ENCODE measurements at places on chromosomes 1 and 21.
A peak's percentile ranks its signal among the peaks of the same experiment; 100 is the strongest.

DNA sequence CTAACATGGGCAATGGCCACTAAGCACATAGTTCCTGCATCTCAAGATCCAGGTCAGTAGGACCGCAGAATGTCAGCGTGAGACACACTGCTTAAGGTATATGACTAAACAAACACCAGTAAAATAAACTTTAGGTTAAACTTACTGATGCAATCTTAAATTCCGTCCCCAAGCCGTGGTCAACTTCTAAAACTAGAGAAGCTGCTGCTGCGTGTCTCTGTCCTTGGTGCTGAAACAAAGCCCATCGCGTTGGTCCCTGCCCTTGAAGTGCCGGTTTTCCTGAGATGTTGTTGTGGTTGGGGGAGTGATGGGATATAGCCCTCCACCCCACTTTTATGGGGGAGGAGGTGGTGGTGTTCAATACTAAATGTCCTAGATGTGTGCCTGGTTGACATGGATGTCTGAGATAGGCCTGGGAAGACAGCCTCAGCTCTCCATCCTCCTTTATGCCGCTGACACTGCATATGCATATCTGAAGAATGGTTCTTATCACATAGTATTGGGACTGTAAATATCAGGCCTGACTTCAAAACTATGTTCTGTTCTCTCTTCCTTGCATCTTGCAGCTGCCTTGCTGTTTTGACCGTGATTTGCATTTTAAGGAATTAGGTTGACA is 72.0 kb upstream of the KCNA3 start:
- peak; percentile 55 for DNase-seq

DNA sequence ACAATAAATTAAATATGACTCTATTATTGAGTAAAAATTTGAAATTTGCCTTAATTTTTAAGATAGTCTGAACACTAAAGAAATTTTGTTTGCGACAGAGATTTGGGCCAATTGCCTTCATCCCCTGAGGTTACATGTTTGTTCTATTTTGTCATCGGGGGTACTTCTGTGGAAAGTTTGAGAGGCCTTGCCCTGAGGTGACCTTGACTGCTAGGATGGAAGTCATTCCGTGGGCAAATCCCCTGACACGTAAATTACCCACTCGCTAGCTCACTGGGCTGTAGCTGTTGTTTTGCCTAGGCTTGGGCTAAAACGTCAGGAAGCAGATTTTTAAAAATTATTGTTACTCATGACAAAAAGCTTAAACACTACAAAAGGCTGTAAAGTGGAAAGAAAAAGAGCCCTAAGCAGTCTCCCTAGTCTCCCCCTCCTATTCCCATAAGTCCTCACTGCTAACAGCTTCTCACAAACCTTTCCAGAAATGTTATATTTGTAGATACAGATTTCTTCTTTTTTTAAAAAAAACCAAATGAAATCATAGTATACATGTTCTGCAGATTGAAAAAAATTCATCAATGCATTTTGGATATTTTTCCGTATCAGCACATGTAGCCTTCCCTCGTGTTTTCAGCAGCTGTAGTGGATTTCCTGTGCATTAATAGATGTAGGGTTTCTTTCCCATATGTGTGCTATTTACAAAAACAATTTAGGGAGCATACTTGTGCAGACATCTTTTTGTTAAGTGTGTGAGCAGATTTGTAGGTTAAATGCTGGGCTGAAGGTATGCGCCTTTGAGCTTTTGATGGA is 142.7 kb downstream of the MRPS6 start:
- DNase-seq = no peak

GRCh38 chr1:53326598-53327181 is 1.2 kb downstream of the LRP8 start:
- peak; percentile 49 for DNase-seq

DNA sequence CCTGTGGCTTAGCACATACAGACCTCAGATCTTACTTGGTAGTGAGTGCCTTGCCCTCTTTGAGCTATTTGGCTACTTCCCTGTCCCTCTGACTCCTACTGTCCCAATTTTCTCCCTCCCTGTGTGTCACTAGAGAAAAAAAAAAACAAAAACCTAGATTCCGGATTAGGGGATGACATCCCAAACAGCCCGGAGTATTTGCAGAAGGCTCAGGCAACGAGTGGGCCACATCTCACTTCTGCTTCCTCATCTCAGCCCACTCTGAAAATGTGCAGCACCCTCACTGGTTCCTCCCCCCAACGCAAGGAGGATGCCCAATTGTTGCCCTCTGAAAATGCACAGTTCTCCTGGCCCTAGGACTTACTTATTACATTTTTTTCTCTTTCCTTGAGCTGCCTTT is 4.9 kb downstream of the NHLH1 start:
- no peak for DNase-seq

DNA sequence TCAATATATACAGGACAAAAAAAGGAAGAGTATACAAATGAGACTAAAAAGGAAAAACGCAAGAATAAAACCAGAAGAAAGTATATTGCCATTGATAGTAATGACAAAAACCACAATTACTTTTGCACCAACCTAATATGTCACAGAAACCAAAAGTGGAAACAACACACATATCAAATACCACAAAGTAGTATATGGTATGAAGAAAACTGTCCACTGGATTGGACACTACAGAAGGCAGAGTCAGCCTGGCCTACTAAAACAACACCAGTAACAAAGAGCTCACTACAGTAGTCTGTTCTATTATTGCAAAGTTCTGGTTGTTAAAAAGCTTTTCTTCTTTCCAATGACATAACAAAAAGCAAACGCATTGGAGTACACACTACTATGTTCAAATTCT is 17.7 kb downstream of the TESK2 start:
- DNase-seq = no peak

DNA sequence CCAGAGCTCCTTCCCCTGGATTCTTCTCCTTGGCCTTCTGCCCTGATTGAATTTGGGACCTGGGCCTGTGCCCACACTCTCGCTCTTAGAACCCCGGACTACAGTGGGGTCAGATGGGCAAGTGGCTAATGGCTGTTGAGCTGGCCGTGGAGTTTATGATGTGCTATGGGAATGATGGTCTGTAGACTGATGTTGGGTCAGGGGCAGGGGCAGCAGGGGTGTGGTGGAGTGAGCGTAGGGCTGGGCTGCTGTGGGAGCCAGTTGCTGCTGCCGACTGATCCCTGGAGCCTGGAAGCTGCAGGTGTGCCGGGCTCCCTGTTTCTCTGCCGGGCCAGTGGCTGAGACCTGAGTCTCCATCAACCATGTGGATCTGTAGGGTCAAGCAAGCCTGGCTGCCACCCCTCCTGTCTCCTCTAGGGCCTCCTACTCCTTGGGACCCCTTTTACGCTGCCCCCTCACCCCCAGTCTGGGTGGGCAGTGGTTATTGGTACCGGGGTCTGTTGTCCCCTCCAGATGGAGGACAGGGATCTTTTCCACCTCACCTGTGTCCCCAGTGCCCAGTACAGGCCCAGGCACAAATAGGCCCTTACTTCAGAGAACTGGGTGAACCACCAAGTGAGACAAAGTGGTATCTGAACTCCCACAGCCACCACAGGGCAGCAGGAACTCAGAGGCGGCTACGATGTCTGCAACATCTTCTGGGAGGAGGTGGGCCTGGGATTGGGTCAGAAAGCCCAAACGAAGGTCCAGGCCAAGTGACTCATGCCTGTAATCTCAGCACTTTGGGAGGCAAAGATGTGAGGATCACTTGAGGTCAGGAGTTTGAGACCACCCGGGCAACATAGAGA is 5.1 kb downstream of the PODN start:
- DNase-seq = no peak

DNA sequence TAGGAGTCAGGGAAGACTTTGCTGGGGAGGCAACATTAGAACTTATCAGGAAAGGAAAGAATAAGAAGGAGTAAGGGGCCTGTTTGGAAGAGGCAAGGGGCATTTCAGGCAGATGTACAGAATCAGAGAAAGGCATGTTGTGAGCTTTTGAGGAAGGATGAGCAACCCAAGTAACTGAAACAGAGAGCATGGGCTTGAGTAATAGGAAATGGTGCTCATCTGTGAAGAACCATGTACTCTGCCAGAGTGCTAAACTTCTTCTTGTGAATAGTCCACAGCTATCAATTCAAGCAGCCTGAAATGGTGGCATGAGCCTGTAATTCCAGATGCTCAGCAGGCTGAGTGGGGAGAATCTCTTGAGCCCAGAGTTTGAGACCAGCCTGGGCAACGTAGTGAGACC is 19.2 kb upstream of the PIGK start:
- DNase-seq = no peak

DNA sequence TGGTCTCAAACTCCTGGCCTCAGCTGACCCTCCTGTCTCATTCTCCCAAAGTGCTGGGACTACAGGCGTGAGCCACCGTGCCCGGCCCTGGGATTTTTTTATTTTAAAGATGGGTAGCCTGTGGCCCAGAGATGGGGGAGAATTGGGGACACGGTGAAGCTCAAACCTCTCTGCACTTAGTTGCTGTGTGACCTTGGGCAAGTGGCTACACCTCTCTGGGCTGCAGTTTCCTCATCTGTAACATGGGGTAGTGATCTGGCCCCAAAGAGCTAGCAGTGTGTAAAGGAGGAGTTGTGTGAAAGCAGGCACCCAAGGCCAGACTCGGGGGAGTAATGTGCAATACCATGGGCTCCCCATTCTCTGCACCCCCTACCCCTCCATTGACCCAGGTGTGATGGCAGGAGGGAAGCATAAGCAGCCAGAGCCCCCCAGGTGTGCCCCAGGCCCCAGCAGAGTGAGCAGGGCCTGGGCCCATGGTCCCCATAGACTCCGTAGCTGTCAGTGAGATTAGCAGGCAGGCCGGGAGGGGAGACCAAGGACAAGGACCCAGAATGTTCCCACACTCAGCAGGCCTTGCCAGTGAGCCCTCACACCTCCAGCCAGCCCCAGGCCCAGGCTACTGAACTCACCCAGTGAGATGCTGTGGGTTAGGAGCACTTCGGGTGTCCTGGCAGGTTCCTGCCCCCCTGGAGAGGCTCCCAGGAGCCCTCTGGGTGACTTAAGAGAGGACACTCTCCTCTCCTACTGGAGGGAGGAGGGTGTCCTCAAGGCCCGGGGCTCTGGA is 17.9 kb downstream of the TNFRSF8 start:
- no peak for DNase-seq

GRCh38 chr1:234277161-234277868 is 95.9 kb upstream of the COA6 start:
- no peak for DNase-seq
